Smooth muscle cell of the brain vasculature (primary cell): ENCODE measurements at places on chromosomes 1 and 21.
A peak's percentile ranks its signal among the peaks of the same experiment; 100 is the strongest.

- DNase-seq = no peak
Measured at GRCh38 chr1:45535988-45536766, 14.4 kb upstream of the AKR1A1 start.

DNA sequence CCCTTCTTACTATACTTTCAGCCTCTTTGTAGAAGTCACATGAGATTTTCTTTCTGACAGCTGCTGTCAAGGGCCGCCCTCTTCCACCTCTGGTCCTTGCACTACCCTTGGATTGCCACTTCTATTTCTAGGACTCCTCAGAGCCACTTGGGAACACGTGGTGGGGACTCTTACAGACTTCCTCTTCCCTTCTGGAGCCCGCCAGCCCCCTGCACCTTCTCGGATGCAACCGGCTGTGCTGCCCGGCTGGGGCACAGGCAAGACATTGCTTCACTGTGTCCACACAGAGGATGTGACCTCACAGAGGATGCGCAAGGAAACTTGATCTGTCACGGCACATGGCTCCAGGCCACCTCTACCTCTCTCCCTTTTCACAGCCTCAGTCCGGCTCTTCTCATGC is 2.4 kb upstream of the IKBKE start:
- DNase-seq = no peak

GRCh38 chr1:192529811-192530210 is 45.8 kb upstream of the RGS1 start:
- no peak for DNase-seq

GRCh38 chr1:1085171-1085841 is 11.2 kb upstream of the RNF223 start:
- DNase-seq = no peak

DNA sequence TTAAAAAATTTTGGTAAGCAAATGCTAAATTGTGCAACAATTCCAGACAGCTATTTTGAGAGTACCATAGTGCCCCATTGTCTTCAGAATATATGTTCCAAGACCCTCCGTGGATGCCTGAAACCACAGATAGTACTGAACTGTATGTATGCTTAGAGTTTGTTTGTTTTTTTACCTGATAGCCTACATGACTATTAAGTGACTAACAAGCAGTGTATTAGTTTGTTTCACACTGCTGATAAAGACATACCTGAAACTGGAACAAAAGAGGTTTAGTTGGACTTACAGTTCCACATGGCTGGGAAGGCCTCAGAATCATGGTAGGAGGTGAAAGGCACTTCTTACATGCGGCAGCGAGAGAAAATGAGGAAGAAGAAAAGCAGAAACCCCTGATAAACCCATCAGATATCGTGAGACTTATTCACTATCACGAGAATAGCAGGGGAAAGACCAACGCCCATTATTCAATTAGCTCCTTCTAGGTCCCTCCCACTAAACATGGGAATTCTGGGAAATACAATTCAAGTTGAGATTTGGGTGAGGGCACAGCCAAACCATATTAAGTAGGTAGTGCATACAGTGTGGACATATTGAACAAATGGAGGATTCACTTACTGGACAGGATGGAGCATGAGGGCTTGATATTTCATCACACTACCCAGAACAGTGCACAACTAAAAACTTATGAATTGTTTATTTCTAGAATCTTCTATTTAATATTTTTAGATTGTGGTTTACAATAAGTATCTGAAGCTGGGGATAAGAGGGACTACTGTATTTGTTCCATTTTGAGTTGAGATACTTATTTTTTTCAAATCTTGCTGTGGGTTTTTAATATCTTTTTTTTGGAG is 78.5 kb downstream of the LHX9 start:
- DNase-seq = no peak

DNA sequence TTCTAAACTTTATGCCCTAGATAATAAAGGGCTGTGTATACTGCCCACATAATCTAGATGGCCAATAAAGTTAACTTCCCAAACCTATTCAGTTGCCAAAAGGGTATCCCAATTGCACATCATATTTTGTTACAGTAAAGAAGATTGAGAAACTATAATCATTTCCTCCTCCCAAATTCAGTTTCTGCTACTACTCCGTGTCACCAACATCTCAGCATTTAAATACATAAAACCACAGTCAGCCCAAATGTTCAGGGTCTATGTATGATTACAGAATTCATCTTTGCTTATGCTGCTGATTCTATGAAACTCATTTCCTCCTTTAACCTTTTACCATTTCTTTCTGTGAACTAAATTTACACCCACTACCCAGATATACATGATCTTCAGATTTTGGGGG is 28.6 kb downstream of the NRIP1 start:
- DNase-seq = no peak

DNA sequence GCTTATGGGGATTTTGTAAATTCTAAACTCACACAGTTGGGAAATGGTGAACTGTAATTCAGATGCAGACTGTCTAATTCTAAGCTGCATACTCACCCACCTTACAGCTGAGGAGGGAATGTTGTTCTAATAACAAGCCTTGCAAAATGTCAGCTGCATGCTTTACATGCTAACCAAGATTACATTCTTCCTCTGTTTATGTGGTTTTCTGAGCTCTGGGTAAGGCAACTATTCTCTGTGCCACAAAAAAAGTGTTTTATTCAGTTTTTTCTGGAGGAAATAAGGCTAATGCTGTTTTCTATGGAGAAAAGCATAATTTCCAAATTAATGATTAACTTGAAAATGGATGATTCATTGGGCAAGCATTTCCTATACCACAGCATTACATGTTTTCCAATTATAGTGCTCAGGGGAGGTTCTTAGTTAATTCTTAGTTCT is 64.9 kb downstream of the RGS13 start:
- peak; percentile 4 for DNase-seq

DNA sequence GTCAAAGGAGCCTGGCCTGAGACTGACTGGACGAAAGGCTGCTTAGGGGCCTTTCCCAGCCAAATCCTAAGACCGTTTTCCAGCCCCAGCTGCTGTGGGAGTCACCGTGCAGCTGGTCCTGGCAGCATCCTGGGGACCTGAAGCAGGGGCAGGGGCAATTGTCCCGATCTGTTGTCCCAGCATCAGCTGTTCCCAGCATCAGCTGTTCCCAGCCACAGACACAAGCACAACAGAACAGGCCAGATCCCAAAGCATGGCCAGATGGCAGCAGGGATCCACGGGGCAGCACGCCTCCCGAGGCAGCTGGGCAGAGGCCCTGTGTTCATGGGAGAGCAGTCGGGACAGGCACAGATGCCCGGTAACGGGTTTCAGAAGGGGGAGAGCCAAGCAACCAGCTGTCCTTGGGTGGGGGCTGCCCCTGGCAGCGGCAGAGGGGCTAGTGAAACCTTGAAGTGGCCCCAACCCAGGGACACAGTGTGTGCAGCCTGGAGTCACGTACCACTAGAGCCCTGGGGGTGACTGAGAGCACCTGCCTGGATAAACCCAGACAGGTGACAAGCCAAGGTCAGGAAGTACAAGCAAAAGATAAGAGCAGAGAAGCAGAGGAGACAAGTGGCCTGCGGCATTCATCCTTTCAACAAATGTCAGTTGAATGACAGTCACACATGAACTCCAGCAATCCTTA is 13.3 kb downstream of the CELA2B start:
- no peak for DNase-seq

DNA sequence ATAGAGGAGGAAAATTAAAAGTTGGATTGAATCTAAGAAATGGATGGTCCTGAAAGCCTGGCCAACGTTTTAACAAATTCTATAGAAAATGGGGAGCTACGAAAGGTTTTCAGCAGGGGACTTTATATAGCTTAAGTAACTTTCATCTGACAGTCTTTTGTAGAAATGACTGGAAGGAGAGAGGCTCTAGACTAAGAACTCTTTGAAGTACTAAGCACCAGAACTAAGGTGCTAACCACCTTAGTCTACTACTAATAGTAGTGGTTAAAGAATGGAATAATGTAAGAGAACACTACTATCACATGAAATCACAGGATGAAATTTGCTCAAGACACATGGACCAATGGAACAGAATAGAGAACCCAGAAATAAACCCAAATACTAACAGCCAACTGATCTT is 126.1 kb downstream of the DENND1B start:
- DNase-seq = no peak

DNA sequence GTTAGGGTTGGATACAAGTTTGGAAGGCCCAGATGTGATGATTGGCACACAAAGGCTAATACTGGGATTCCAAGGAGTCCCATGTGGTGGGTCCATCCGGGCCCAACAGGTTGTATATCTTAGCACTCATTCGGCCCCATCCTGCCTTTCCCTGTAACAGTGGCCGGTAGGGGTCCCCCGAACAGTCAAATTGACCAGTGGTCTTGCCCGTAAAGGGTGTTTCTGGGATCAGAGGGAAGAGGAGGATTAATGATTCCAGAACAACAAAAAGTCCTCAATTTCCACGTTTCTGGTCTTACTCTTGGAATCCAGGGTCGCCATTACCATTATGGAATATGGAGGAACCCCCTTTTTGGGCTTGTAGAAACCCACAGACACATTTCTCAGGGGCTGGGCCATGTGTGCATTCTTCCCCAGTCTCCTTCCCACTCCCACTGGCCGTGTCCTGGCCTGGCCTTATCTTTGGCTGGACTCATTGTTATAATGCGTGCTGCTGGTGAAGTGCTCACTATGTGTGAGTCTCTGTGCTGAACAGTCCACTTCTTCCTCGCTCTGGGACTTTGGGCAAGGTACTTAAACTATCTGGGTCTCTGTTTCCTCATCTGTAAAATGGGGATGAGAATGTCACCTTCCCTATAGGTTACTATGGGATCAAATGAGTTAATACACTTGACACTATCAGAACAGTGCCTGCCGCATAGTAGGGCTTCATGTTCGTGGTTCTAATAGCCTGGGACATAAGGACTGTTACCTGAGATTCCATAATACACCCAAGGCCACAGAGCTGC is 161.8 kb downstream of the DYRK1A start:
- no peak for DNase-seq

DNA sequence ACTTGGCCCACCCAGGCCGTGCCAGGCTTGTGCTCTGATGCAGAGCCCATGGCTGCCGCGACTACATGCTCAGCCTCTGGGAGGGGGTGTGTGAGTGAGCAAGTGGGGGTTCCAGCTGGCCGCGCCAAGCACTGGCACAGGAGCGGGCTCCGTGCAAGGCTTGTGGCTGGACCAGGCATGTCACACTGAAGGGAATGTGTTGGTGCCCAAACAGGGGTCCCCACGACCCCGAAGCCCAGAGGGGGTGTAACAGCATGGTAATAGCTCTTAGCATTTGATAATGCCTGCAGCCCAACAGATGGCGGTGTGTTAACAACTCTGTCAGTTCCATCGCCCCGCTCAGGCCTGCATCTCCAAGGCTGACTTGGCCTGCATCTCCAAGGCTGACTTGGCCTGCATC is 38.3 kb upstream of the CD46 start:
- no peak for DNase-seq

DNA sequence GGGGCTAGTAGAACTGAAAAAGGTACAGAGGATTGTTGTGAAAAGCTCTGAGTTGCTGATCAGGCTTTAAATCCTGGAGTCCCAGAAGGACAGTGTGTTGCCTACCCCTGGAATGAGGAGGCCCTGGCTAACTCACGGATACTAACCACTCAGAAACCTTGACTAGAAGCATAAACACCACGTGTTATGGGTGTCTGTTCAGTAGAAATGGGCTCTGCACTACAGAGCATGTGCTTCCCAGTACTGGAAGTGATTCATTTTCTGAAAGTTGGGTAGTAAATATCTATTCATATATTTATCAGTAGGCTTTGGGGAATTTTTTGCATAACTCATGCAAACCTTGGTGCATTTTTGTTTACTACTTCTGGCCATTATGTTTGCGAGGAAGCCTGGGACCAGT is 15.1 kb upstream of the CLCA1 start:
- no peak for DNase-seq

DNA sequence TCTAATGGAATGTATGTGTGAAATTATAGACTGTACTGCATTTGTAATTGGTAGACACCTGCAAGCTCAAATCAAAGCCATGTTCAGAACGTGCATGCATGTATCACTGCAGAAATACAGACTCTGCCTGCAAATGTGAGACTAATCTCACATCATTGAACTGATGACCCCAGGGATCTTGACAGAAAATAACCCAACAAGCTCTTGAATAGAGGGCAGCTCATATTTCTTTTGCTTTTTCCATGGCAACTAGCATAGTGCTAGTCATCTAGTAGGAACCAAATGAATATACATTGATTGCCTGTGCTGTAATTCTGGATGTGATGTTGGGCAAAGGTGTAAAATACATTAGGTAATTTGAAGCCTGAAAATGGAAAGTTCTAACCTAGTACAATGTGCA is 62.4 kb downstream of the PTPRC start:
- no peak for DNase-seq

DNA sequence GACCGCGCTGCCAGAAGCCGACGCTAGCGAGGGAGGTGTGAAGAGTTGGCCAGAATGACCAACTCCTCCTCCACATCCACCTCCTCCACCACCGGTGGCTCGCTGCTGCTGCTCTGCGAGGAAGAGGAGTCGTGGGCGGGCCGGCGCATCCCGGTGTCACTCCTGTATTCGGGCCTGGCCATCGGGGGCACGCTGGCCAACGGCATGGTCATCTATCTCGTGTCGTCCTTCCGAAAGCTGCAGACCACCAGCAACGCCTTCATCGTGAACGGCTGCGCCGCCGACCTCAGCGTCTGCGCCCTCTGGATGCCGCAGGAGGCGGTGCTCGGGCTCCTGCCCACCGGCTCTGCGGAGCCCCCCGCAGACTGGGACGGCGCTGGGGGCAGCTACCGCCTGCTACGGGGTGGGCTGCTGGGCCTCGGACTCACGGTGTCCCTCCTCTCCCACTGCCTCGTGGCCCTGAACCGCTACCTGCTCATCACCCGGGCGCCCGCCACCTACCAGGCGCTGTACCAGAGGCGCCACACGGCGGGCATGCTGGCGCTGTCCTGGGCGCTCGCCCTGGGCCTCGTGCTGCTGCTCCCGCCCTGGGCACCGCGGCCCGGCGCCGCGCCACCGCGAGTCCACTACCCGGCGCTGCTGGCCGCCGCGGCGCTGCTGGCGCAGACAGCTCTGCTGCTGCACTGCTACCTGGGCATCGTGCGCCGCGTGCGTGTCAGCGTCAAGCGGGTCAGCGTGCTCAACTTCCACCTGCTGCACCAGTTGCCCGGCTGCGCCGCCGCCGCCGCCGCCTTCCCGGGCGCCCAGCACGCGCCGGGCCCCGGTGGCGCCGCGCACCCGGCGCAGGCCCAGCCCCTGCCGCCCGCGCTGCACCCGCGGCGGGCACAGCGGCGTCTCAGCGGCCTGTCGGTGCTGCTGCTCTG is 1.2 kb downstream of the GPR88 start:
- DNase-seq = no peak

GRCh38 chr1:160130939-160131338 is 15.4 kb downstream of the ATP1A2 start:
- DNase-seq = no peak

- no peak for DNase-seq
Measured at GRCh38 chr1:20654104-20654690, 7.0 kb downstream of the DDOST start.

- DNase-seq = no peak
Measured at GRCh38 chr1:111490220-111490619, 13.2 kb downstream of the ADORA3 start.

GRCh38 chr1:51600965-51601364 is 15.9 kb upstream of the OSBPL9 start:
- DNase-seq = no peak

GRCh38 chr21:45053561-45054226 is 20.7 kb upstream of the ADARB1 start:
- no peak for DNase-seq

GRCh38 chr1:205315008-205315618 is 6.4 kb downstream of the NUAK2 start:
- DNase-seq = no peak
